ENCODE measurements at places on chromosomes 12 and 14.

GRCh38 chr12:122517877-122518276 lies 8.9 kb downstream of the RSRC2 start:
- no peak for DNase-seq

DNA sequence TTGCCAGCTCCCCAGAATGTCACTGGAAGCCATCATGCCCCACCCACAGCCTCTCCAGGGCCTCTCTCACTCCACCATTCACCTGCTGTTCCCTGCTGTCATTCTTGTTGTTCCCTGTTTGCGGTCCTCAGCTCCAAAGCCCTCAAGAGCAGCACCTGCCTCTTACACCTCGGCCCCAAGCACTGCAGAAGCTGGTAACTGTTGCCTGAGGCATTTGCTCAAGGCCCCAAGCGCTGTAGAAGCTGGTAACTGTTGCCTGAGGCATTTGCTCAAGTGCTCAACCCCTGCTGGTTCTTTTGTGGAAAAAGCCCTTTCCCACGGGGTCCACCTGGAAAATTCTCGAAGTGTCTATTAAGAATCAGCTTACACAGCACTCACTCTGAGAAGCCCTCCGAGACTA lies 78.0 kb downstream of the ARL6IP4 start:
- DNase-seq: no peak

DNA sequence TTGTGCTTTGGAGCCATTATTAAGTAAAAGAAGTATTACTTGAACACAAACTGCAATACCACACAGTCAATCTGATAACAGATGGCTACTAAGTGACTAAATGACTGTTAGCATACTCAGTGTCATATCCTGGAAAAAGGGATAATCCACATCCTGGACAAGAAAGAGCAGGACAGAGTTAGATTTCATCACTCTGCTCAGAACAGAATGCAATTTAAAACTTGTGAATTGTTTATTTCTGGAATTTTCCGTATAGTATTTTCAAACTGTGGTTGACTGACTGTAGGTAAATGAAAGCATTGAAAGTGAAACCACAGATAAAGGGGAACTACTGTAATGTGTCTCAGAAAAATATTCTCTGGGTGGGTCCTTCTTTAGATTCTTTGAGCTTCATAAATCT lies 458.8 kb downstream of the TMEM117 start:
- no peak for DNase-seq

- no peak for DNase-seq
Measured at GRCh38 chr14:68506021-68506644, 286.7 kb downstream of the ZFP36L1 start.

DNA sequence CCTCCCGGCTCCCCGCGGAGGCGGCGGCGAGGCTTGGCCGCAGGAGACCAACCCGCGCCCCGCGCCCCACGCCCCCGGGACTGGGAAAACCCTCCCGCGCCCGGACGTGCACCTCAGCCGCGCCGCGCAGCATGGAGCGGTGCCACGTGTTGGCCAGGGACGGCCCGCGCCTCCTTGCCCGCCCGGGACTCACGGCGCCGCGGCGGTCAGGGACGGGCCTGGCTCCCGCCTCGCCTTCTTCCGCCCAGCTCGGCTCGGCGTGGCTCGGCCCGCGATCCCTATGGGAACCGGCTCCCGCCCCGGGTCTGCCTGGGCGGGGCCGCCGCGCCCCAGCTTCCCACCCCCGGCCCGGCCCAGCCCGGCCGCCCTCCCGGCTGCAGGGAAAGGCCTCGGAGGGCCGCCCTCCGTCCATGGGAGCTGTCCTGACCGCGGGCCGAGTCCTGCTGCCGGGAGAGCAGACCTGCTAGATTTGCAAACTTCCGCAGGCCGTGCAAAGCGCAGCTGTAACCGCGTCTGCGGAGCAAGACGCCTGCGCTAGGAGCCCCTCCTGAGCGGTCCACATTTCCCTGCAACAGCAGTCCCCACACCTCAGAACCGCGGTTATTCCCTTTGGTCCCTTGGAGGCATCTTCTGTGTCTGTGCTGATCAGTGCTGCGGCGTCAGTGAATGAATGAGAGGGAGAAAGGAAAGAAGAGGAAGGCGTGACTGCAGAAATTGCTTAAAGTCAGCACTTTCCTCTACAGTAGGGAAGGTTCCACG lies at the start of gene CDKL1:
TSS of gene CDKL1 (minus strand) at position 251 of the 759 bp plus-strand sequence. CDS start 1,013 bp downstream, outside the sequence.
- DNase-seq: no peak

DNA sequence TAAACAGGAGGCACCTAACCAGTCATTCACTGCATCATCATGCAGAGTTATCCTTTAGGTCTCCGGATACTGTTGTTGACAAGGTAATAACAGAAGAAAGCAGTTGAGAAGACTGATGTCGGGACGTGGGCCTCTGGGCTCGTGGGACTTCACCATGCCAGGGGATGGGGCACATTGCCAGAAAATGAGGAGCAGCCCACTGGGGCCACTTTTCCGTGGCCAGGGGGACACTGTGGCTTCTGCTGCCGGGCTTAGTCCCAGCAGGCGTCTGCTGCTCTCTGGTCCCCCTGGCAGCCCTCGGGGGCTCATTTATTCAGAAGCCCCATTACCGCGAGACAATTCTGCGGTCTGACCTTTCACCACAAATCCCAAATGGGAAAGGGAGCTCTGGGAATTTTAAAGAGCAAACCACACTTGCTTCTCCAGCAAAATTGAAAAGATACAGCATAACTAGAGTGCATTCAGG lies 201.2 kb downstream of the DAD1 start:
- DNase-seq: no peak

- no peak for DNase-seq
Measured at GRCh38 chr14:71321574-71322315, 414.5 kb downstream of the PCNX1 start.

- DNase-seq: no peak
Measured at GRCh38 chr12:88300931-88301330, 158.8 kb downstream of the TMTC3 start.

DNA sequence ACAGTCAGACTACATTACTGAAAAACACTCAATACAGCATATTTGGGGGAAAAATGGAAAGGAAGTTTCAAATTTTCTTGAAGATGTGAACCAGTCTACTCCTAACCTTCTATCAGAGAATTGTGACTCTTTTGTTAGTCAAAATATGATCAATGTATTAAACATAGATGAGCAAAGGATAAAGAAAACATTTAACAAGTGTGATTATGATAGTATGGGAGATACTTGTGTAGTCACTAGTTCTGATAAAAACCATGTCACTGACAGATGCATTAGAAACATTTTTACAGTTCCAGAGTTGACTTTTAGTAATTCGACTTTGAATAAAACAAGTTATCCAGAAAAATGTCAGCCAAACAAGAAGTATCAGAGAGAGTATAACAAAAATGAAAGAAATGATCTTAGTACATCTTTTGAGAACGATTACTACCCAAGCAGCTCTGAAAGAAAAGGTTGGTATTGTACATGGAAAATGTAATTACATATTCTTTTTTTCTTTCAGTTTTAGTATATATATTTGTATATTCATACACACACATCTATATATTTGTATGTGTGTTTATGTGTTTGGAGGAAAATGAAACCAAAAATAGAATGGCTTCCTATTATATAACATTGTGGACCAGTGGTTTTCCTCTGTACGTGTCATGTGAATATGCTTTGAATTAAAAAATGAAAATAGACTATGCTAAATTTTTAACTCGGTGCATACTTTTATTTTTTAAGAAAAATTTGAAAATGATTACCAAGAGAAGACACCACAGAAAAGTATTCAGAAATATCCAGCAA lies 63.3 kb upstream of the ABCD2 start:
- DNase-seq: no peak

- DNase-seq: no peak
Measured at GRCh38 chr12:113660936-113661335, 189.3 kb upstream of the LHX5 start.

GRCh38 chr14:29930283-29930682 lies 2.6 kb upstream of the PRKD1 start:
- no peak for DNase-seq

GRCh38 chr12:123905319-123905925 lies 67.2 kb downstream of the CCDC92 start:
- peak; percentile 31 for DNase-seq

DNA sequence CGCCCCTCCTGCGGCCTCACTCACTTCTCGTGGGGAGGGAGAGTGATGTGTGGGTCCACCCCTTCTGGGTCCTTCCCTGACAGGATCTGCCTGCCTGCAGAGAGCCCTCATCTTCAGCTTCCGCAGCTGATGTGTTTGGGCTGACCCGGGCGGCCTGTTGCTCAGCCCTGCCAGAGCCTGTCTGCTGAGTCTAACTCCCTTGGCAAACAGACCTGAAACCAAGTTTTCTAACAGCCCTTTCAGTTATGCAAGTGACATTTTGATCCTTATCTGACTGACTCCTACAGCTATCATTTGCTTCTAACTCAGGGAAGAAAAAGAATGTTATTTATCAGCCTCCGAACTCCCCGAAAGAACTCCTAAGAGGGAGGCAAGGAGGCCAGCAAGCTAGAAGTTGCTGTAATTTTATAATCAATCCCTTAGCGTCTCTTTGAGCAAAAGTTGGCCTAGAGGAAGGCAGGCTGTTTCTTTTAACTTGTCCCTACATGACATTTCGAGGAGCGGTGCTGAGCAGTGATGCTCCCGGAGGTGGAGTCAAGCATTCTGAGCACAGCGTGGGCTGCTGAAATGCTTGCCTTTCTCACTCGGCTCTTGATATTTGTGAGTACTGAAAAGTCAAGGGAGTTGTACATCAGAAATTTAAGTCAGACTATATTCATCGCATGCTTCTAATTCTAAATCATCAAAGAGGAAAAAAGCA lies 31.5 kb upstream of the CACNA2D4 start:
- DNase-seq: no peak

DNA sequence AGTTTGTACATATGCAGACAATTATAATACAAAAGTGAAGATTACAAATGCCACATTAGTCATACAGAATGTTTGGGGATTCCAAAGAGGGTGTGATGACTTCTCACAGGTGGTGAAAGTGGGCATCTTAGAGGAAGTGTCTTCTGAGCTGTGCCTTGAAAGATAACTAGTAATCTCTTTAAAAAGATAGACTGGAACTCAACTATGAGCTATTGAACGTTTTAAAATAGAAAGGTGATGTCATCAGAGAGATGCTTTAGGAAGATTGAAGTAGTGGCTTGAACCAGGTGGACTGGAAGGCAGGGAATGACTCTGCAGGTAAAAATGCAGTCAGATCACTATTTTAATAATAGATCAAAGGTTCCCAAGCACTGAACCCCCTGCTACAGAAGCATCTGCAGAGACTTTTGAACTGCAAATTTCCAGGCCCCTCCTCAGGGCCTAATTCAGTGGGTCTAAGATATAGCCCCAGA lies 50.3 kb downstream of the SYT1 start:
- DNase-seq: no peak

GRCh38 chr12:93889516-93890212 lies 212.5 kb downstream of the CRADD start:
- no peak for DNase-seq

DNA sequence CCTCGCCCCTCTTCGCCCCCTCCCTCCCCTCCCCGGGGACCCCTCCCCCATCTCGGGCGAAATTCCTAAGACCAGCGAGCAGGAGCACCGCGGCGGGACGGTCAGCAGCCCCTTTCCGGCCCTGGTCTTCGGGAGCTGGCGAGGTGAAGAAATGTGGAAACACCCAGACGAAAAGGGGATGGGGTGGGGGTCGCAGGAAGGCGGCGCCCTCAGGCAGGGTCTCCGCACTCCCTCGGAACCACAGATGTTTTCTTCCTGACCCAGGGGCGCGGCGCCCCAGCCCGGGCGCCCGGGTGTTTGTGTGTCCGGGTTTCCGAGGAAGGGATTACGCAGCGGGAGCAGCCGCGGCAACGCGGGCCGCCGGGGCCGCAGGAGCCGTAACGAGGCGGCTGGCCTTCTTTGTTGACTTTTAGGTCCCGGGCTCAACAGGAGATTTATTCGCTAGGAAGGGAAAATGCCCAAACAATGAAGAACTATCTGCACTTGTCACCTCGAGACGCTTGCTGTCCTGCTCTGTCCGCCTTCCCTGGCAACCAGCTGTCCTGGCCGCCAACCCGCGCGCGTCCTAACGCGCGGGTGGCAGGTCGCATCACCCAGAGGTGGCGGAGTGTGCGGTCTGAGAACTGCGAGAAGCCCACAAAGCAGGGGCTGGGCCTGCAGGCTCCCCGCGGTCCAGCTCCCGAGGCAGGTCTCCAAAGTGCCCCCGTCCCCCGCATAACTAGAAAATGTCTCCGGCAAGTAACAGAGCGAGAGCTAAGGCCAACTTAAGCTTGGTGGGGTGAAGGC lies 7.0 kb downstream of the FOXA1 start:
- DNase-seq: no peak

- no peak for DNase-seq
Measured at GRCh38 chr14:68974759-68975347, 4.2 kb downstream of the ACTN1 start.

DNA sequence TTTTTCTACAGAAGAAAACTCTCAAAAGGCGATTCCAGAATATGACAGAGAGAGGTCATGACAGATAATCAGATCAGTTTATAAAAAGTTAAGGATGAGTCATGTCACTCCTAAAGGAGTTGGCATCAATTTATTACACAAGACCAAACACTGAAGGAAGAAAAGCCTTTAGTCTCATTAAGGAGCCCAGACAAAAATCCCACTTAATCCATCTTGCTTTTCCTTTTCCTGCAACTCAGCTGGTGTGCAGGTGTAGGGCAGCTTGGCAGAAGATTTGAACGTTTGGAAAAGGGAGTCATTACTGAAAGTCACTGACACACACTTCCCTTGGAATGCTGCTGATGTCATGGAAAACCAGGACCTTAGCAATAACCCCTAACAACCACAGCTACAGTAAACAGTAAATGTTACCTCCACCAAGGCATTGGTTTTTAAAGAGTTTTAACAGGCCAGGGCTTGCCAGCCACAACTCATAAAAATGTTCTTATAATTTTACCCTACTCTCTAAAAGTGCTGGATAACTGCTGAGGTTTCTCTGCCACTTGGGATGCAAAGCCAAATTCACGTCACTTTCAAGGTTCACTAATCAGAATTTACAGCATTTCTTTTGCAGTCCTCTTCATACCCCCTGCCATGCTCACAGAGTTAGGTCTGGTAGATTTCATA lies 320.6 kb downstream of the RAD51B start:
- no peak for DNase-seq

DNA sequence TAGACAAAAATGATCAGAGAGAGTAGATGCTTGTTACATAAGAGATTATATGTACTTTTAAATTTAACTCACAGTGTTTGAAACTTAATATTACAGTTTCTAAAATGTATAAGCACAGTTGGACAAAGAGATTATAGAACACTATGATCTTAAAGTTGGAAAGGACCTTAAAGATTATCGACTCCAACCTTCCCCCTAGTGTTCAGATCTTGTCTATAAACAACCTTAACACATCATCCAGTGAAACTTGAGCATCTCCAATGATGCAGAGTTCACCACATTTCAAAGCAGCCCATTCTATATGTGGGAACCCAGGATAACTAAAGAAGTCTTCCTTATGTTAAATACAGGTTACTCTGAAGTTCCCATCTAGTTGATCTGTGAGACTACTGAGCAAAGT lies 480.8 kb downstream of the RMST start:
- DNase-seq: no peak

- no peak for DNase-seq
Measured at GRCh38 chr14:79467835-79468234, 743.5 kb downstream of the DIO2 start.

GRCh38 chr12:851343-851742 lies 98.2 kb downstream of the RAD52 start:
- no peak for DNase-seq

- DNase-seq: no peak
Measured at GRCh38 chr12:57890191-57891115, 43.9 kb upstream of the CTDSP2 start.

Data from stimulated activated CD8-positive, alpha-beta memory T cell treated with anti-CD3 and anti-CD28 coated beads, Interleukin-2, amount 100 ng/mL, for 1 hour (primary cell).